ENCODE measurements at places on chromosomes 12 and 14.
A peak's percentile ranks its signal among the peaks of the same experiment; 100 is the strongest.

DNA sequence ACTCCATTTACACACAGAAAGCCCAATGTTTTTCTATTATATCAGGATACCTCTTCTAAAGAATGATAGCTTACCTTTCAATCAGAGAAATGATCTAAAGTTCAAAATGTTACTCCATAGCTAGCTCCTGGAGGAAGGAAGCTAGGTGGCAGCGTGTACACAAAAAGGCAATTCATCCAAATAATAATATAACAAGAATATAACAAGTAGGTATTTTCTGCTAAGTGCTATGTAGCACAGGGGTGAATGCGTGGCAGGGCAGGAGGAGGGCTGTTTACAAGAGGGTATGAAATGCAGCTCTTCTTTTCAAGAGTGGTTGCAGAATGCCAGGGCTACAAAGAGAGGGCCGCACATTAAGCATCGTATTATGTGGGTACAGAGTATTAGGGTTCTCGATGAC, 663 bp upstream of the SNAPC1 start:
- no peak for DNase-seq

GRCh38 chr12:54214553-54215406, 26.0 kb upstream of the SMUG1 start:
- peak; percentile 98 for DNase-seq

DNA sequence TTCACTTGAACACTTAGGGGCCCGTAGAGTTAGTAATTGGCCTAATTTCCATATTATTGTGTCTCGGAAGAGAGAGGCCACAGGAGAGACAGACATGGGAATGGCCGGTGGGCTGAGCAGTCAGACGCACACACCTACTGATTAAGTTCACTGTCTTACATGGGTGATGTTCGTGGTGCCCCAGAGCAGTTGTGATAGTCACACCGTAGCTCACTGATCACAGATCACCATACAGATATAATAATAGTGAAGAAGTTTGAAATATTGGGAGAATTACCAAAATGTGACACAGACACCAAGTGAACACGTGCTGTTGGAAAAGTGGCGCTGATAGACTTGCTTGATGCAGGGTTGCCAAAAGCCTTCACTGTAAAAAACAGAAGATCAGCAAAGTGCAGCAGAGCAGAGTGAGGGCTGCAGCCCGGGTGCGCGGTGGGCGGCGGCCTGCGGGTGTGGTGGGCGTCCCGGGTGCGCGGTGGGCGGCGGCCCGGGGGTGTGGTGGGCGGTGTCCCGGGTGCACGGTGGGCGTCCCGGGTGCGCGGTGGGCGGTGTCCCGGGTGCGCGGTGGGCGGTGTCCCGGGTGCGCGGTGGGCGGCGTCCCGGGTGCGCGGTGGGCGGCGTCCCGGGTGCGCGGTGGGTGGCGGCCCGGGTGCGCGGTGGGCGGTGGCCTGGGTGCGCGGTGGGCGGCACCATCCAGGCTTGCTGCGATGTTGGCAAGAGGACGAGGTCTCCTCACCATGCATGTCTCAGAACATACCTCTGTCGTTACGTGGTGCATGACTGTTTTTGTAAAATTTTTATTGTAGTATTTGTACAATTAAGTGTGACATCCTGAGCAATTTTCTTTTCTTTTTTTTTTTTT, 34.3 kb upstream of the TEX22 start:
- DNase-seq, result no peak

- no peak for DNase-seq
These were observed 769.8 kb downstream of the C12orf50 start for GRCh38 chr12:87259391-87259790.

GRCh38 chr14:24271134-24271833, at the start of gene RABGGTA:
TSS of gene RABGGTA (minus strand) at chr14:24271597. CDS start at chr14:24271115, 482 bp downstream.
- peak; percentile 94 for DNase-seq

- no peak for DNase-seq
These were observed 18.6 kb upstream of the KRT7 start for GRCh38 chr12:52214421-52214802.

DNA sequence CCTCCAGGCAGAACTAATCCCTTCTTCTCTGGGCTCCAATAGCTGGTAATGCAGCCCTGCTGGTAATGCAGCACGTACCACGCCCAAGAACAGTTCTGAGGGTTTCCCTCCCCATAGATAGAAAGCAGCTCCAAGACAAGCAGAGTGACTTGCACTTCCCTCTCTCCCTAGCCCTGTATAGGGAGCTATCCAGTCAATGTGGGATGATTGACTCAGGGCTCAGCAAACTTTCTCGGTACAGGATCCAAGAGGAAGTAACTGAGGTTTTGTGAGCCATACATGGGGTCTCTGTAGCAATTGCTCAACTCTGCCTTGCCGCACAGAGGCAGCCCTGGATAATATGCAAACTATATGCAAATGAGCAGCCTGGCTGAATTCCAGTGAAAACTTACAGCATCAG, 15.5 kb upstream of the FKBP4 start:
- DNase-seq, result peak; percentile 60

GRCh38 chr12:43338848-43339526, 213.0 kb downstream of the ADAMTS20 start:
- DNase-seq, result no peak

DNA sequence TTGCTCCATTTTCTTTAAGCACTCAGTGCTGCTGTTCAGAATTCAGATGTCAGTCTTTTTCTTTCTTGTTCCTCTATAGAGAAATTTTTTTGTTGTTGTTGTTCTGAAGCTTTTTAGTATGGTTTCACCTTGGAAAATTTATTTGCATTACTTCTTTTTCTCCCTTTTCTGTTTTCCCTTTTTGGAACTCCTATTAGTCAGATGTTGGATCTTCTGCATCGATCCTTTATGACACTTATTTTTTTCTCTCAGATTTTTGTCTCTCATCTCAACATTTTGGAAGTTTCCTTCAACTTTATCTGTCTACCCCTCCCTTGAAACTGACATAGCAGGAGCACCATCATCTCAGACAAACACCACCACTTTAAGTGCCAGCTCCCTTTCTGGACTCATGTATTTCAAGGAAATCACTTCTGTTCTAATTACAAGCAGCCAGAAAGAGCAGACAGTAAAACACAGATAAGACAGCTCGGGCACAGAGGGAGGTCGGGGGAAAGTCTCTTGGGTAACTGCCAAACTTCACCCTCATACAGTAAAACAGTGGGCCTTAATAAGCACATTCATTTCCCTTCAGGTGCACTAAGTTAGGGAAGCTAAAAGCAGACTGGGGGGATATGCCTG, 222.7 kb upstream of the PLXNC1 start:
- no peak for DNase-seq

Data from H9 (cell line).